ENCODE measurements at places on chromosomes 5 and 9.

DNA sequence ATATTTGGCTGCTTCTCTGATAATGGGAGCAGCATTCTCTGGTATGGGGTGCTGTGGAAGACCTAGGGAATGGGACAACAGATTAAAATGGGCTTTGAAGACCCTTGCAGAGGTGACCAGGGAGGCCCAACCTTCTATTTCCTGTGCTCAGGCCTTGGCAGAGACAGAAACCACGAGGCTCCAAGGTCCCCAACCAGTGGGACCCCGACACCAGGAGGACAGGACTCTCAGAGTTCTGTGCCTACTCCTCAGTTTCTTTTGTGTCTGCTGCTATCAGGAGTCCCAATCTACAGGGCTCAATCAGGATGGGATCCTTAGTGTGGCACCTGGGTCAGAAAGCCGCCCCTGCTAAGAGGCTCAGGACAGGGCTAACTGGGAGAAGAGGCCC lies 29.3 kb downstream of the CSF2 start:
- no peak for DNase-seq

GRCh38 chr5:170097934-170098333 lies 7.8 kb upstream of the FOXI1 start:
- DNase-seq, result peak; percentile 76

DNA sequence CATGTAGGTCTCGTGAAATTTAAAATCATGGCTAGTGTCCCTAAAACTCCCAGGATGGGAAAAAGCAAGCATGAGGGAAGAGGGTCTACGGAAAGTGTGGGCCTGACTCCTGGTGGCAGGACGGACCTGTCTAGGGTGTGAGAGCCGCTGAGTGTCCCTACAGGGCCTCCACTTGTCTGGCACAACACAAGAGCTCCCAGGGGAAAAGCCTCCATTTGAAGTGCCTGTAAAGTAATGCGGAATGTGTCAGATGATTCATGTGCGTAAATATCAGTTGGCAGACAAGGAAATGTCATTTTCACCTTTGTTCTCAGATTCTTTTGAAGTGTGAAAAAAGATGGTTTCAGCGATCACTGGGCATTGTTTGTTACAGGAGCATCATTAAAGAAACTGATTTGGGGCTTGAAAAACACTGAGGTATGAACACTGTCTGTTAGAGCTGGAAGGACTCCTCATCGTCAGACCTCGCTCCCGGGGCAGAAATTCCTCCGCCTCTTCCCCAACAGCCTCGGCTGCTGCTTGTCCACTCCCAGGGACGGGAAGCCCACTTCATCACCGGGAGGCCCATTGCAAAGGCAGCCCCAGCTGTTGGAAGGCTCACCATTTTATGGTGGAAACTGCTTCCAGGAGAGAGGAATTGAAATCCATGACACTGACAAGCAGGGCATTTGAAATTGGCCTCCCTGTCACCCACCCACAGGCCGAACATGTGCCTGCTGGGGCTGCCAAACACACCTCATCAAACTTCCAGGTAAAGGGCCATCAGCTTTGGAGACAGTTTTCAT lies 240.8 kb downstream of the FSTL4 start:
- DNase-seq, result no peak

GRCh38 chr9:6671416-6671815 lies 25.9 kb upstream of the GLDC start:
- DNase-seq, result no peak

DNA sequence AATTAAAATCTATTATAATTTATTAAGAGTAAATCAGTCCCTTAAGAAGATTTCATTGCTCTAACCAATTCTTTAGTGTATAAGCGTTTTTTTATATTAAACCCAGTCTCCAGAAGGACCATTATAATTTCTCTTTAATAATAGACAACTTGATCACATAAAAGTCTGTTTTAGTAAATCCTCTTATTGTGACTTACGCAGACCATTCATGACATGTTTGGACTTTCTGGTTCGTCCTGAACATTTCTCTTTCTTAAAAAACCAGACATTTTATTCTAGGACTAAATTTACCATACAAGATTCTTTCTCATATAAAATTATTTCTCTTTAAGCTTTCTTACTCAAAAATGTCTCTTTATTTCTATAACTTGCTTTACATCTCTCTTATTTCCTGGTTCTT lies 196.2 kb upstream of the RAI14 start:
- no peak for DNase-seq

- no peak for DNase-seq
Measured at GRCh38 chr5:91168859-91169258, 214.3 kb downstream of the ARRDC3 start.

DNA sequence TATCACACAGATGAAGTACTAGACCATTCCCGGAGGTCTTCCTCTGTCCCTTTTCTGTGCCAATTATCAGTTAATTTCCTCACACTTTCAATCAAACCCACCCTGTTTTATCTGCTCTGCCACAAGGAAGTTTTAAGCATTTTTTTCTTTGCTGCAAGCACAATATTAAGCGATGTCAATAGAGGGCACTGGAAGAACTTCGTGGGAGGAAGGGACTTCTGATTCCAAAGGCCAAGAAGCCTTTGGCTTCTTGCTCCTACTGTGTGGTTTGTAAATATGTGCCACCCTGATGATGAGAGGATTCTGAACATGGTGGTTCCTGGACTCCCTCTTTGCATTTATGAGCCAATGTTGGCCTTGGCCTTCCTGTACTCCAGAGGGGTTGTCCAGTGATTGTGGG lies 1712.5 kb upstream of the C9orf72 start:
- no peak for DNase-seq

- DNase-seq, result peak; percentile 27
Measured at GRCh38 chr5:16931334-16932110, 4.6 kb downstream of the MYO10 start.

DNA sequence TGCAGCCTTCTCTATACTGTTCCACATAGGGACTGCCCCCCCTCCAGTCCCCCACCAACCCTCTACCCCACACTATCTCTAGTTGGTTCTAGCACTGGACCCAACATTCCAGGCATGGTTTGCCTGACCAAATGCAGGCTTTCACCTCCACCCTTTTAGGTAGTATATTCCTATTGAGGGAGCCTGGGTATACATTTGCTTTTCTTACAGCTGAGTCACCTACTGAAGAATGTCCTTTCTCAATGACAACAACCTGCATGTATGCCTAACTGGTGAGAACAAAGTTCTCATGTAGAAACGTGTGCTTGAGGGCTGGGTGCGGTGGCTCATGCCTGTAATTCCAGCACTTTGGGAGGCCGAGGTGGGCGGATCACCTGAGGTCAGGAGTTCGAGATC lies 8.2 kb downstream of the TNIP1 start:
- no peak for DNase-seq
